ENCODE measurements at places on chromosomes 3 and 15.

GRCh38 chr3:15486020-15486419, 35.5 kb downstream of the COLQ start:
- no peak for DNase-seq

DNA sequence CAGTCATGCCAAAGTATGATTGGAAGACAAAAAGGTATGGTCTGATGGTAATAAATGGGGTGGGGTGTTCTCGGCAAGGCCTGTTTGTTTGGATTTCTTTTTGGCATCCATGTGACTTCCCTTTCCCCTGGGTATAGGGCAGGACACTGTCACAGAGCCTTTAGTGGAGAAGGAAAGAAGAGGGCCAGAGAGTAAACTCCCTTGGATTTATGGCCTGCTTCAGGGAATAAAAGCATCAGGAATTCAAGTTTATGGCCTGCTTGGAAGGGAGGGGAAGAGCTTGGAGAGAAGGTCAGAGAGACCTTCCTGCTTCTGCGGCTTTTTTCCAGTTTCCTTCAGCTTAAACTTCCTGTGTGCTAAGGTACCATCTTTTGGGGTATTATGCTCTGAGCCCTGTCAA, 179.4 kb upstream of the ADAMTS9 start:
- no peak for DNase-seq

- no peak for DNase-seq
These were observed 243.2 kb downstream of the NEK10 start for GRCh38 chr3:27125821-27126501.

- no peak for DNase-seq
These were observed 316.9 kb upstream of the TLE3 start for GRCh38 chr15:70414626-70415025.

- DNase-seq: no peak
These were observed 63.2 kb downstream of the MEIS2 start for GRCh38 chr15:37037071-37037655.

DNA sequence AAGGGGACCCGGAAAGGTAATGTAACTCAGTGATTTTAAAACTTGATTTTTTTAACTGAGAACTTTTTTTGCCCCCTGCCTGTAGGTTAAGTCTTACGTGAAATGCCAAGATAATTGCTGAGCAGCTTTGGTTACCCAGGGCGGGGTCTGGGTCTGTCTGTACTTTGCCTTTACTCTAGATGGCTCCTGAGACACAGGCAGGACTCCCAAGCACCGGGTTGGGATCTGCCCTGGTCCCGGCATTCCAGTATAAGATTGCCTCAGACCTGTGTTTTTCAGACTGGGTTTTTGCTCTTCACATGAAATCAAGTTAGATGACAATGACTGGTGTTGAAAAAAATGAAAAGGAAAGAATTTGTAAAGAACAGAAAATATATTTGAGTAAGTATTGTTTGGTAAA, 40.3 kb downstream of the WDR76 start:
- DNase-seq: no peak

DNA sequence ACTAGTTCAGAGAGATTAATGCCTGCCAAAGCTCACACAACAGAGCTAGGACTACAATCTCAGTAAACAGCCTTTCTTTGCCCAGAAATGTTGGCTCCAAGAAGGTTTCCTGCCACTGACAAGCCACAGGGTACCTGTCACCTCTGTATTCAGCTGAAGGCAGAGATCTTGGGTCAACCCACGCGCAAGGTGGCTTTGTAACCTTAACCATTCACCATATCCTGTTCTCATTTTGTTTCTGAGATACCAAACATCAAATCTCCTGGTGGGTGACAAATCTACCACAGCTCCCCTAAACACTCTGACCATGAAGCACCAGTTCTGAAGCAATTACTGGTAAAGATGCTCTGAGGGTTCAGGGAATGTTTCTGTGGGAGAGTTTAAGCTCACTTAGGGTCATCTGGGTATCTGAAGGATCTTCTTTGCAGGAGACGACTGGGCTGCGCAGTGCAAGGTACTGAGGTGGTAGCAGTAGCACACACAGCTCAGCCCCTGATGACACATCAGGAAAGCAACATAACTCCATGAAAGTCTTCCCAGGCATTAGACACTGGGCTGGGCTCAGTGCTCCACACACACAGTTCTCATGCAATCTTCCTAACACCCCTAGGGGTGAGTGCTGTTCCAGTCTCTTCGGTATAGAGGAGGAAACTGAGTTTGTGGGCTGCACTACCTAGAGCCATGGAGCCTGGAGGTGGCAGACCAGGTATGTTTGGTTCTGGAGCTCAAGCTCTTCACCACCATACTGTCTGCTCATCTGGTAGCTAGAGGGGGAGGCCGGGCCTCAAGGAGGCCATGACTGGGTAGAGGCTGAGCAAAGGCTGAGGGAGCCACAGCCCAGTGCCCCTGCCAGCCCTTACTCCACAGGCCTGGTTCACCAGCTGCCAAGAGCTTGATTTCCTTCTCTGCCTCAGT, 7.7 kb downstream of the CXCR6 start:
- no peak for DNase-seq

DNA sequence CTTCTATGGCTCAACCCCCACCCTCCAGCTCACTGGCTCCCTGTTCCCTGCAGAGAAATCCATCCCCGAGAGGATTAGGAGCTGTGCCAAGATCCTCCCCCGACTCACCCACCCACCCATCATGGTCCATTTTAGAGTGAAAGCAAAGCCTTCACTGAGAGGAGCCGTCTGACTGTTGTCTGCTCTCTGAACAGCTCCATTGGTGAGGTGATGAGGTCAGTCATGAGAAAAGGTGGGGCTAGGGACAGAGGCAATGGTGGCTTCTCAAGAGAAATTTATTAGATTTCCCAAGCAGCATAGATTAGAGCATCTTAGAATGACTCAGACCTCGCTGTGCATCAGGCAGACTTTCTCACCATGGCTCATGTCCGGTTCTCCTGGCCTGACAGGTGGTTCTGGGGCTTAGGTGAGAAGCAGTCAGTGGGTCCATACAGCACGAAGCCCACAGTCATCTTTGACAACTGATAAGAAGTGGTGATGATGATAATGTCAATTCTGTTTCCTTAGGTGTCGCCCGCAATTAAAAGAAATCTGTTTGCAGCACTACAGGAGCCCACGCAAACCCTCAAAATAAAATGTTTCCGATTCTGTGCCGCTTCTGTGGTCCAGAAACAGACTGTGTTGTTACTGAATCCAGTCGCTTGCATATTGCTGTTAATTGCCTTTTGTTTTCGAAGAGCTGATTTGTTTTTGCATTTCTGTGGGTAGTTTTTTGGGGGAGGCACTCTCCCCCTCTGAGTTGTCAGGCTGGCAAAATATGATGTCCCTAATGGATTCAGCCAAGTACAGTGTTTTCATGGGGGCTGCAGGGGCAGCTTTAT, 24.8 kb upstream of the RHO start:
- no peak for DNase-seq

DNA sequence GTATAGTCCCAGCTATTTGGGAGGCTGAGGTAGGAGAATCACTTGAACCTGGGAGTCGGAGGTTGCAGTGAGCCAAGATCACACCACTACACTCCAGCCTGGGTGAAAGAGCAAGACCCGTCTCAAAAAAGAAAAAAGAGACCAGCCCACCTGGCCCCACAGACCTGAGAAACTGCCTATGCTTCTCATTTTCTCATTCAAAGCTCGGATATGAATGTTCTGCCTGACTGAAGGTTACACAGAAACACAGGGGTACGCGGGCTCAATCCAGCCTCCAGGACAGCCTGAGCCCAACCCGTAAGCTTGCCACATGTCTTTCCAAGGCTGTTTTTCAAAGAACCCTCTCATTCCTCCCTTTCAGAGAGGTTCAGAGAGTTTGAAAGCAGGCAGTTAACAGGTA, 9.7 kb upstream of the LRRC15 start:
- DNase-seq: no peak

DNA sequence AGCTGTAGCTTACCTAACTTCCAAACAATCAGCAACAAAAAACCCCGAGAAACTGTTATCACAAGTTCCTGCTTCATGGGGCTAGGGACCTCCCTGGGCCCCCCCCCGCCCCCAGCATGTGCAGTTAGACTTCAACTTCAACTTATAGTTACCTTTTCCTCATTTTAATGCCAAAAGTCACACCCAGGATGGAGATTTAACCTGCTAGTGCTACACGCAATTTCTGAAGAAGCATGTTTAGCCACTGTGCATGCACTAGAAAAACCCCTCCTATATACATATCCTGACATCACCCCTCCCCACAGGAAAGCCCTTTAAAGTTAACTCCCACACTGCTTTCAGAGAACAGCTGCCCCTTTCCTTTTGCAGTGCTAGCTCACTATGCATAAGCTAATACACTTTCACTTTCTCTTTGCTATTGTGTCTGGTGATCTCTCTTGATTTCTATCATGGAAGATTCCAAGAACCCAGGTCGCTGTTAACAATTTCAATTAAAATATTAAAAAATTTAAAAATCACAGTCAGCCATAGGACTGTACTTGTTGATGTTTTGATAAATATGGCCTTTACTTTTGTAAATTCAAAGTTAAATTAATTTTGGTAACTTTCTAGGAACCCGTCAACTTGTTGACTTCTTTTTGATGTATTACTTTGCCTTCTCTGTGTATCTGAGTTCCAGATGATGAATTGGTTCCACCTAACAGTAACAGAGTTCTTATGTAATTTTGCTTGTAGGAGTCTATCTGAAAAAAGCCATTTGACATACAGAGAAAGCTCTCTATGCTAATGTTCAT, 75.2 kb upstream of the ACAD9 start:
- peak; percentile 16 for DNase-seq

GRCh38 chr15:40918146-40918798, 10.9 kb upstream of the DLL4 start:
- no peak for DNase-seq

GRCh38 chr3:50466177-50466576, 37.3 kb downstream of the CACNA2D2 start:
- no peak for DNase-seq

DNA sequence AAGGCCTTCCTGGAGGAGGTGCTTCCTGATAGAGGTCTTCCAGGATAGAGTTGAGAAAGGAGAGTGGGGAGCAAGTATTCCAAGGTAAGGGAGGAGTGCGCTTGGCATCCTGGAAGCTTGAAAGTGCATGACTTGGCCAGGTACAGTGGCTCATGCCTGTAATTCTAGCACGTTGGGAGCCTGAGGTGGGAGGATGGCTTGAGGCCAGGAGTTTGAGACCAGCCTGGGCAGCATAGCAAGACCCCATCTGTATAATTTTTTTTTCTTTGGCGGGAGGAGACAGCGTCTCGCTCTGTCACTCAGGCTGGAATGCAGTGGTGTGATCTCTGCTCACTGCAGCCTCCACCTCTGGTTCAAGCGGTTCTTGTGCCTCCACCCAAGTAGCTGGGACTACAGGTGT, 19.2 kb upstream of the MORF4L1 start:
- DNase-seq: no peak

- DNase-seq: no peak
These were observed 56.5 kb upstream of the TMEM115 start for GRCh38 chr3:50415816-50416215.

DNA sequence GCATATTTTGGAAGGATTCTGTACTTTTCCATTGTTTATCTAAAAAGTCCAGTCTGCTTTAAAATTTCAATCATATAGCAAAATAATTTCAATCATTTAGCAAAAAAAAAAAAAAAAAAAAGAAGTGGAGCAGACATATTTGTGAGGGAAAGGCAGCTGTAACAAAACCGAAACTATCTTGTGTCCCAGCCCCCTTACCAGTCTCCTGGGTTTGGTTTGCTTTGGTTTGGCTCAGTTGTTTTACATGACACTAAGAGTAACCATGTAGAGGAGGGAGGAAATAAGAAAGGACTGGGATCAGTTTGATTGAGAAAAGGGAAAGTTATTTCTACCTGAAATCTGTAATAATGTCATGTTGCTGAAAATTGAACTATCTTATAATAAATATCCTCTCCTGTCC, 158.8 kb upstream of the GADL1 start:
- no peak for DNase-seq

- DNase-seq: peak; percentile 45
These were observed 7.8 kb downstream of the ANPEP start for GRCh38 chr15:89806559-89807550.
